ENCODE measurements at places on chromosomes 12 and 14. TPM values are rescaled to one million over a fixed set of nuclear protein-coding genes. Genes with fewer than 3 reads are reported as not detected.

DNA sequence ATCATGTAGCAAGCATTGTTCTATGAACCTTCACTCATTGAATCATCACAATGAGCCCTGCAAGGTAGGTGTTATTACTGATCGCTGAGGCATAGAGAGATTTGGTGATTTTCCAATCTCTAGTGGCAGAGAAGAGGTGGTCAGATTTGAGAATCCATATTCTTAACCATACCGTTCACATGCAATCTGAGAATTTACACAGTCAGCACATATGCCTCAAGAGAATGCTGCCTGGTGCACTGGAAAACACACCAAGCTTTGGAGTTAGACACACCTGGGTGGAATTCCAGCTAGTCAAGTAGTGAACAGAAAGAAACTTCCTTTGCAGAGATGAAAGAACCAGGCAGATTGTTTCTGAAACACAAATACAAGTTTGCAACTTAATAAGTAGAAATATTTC lies 94.1 kb downstream of the LGR5 start:
- no peaks in the 10 kb centered on the region for H3K4me1 ChIP-seq
- H3K4me3 ChIP-seq: no peak overlapping the region
- no peaks in the 10 kb centered on the region for H3K36me3 ChIP-seq
- H3K27ac ChIP-seq: no peak overlapping the region

GRCh38 chr12:131452444-131452860 lies 258.4 kb upstream of the SFSWAP start:
- H3K27me3 ChIP-seq: no peaks in the 10 kb centered on the region
- peak; percentile 31 for DNase-seq
- H3K27ac ChIP-seq: no peak overlapping the region
- H3K4me3 ChIP-seq: no peak overlapping the region

- no peaks in the 10 kb centered on the region for H3K36me3 ChIP-seq
- no peak overlapping the region for H3K27ac ChIP-seq
- no peaks in the 10 kb centered on the region for H3K4me1 ChIP-seq
- H3K4me3 ChIP-seq: no peak overlapping the region
Observed at GRCh38 chr12:25864306-25865276, 93.9 kb upstream of the RASSF8 start.

The FGD4 gene
- polyA plus RNA-seq: 0.02 TPM

The CISTR gene
- polyA plus RNA-seq: not detected

Measured in CD4-positive, CD25-positive, alpha-beta regulatory T cell (primary cell).